Stimulated activated CD4-positive, alpha-beta T cell treated with anti-CD3 and anti-CD28 coated beads, TNF-alpha, amount 100 ng/mL, for 1 hour (primary cell): ENCODE measurements at places on chromosomes 11 and 22.

DNA sequence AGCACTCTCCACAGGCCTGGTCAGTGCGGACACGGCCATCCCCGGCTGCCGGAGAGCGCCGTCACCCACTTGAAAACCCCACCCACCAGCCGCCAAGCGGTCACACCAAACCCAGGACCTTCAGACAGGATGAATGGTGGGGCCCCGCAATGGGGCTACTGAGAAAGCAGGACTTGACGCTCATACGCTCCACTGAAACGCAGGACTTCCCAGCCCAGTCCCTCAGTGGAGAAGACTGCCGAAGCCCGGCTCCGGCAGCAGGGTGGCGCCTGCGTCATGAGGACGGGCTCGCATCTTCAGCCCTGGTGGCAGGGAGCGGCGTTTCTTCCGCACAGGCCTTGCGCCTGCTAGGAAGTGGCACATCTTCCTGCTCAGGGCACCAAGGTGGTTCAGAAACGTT is 15.3 kb upstream of the PHLDA2 start:
- DNase-seq, result no peak

GRCh38 chr22:50604256-50605001 is 3.8 kb downstream of the MAPK8IP2 start:
- DNase-seq, result no peak

DNA sequence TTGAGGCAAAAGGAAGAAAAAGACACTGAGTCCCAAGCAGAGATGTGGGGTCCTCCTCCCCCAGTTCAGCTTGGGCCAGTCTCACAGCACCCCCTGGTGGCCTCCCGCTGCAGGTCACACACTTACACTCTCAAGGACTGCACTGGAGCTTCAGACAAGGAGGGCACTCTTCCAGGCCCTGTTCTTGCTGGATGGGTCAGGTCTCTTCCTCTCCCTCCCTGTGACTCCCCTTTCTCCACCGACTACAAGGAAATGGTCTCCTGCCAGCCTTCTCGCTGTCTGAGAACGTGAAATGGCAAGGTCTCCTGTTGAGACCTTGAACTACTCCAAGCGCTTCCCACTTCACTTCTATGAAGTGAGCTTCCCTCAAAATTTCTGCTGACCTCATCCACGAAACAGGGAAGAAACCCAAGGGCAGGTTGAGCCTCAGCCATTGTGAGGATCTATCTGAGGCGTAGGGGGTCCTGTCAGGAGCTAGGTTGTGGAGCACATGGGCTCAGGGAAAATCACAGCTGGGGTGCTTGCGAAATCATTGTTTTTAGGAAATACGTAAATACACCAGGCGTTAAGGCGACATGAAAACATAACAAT is 11.2 kb upstream of the IGLL1 start:
- peak; percentile 6 for DNase-seq

GRCh38 chr11:65382804-65383368 is 440 bp upstream of the SLC25A45 start:
- no peak for DNase-seq

DNA sequence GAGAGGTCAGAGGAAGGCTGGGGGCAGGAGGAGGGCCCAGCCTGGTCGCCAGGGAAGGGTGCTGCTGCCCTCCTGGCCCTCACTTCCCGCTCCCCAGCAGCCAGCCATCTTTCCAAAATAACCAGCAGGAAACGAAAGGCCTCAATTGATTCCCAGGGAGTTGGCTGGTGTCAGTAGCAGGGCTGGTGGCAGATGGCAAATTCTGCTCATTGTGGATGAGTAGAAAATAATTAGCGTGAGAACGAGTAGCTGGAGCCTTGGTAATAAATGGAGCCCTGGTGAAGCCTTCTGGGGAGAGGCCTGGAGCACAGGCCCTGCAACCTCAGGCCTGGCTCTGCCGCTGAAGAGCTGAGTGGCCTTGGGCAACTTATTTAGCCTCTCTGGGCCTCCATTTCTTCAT is 31.3 kb downstream of the DAGLA start:
- no peak for DNase-seq

DNA sequence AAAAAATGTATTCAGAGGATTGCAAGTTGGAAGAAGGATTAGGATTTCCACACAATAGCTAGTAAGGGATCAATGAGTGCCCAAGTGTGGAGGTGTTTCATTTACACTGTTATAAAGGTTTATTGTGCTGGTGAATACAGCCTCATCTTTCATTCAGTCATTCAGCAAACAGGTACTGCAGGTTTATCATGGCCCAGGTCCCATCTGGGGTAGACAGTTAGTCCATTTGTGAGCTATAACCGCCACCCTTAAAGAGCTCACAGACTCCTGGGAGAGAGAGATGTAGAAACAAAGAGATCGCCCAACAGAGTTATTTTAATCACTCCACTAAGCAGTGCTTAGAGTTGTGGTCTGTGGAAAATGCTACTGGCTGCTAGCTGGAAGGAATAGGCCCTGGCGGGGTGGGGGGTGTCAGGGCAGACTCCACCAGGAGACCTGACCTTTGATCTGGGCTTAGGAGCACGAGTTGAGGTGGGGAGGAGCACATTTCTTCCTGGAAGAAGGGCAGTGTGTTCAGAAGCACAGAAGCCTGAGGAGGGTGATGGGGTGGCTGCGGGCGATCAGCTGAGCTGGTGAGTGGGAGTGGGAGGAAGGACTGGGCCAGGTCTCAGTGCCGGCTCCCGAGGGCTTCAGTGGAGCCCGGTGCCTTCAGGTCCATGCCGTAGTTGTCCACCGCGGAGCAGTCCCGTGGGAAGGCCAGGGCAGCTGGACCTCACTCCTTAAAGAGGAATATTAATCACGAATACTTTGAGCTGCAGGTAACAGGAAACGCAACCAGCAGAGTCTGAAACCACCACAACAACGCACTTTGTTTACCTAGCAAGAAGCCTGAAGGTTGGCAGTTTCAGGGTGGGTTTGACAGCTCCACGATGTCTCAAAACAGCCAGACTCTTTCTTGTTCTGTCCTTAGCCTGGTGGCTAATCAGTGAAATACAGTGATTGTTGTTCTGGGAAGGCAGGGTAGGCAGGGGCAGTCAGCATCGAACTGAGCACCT is 11.2 kb downstream of the TOM1 start:
- no peak for DNase-seq

DNA sequence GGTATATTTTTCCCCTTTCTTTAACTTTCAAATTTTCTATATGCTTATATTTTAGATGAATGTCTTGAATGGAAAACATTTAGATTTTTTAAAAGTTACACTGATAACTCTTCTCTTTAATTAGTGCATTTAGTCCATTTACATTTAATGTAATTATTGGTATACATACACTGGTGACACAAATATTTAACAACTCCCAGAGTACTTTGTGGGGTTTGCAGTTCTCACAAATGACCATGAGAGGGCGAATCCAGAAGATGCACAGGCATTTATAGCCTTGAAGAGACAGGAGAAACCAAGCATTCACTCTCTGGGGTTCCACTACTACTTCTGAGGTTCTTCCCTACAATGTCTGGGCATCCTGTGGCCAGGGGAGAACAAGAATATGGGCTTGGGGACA is 125.1 kb downstream of the TIMP3 start:
- DNase-seq, result no peak

DNA sequence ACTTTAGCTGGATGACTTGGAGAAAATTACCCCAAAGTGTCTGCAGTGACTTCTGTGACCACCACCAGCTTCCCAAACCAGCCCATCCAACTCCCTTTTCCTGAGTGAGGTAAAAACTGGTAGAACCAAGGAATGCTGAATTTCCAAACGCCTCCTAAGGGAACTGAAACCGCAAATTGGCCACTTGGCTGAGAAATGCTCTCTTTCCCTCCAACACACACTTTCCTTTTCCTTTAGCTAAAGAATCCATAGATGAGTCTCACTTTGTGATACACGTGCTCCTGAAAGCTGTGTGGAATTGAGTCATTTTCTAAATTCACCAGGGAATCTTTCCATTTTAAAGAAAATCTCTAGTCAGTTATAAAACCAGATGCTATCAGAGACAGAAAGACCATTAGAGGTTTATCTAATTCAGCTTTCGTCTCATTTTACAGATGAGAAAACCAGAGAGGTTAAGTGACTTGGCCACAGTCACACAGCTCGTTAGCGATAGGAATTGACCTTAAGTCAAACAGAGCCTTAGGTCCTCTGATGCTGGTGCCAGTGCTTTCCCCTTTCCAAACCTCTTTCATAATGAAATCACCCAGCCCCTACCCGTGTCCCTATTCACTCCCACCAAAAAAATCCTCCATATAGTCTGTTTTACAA is 137.2 kb downstream of the COMMD9 start:
- DNase-seq, result no peak

- DNase-seq, result peak; percentile 40
Observed at GRCh38 chr11:124865902-124866851, 945 bp downstream of the ROBO3 start.

DNA sequence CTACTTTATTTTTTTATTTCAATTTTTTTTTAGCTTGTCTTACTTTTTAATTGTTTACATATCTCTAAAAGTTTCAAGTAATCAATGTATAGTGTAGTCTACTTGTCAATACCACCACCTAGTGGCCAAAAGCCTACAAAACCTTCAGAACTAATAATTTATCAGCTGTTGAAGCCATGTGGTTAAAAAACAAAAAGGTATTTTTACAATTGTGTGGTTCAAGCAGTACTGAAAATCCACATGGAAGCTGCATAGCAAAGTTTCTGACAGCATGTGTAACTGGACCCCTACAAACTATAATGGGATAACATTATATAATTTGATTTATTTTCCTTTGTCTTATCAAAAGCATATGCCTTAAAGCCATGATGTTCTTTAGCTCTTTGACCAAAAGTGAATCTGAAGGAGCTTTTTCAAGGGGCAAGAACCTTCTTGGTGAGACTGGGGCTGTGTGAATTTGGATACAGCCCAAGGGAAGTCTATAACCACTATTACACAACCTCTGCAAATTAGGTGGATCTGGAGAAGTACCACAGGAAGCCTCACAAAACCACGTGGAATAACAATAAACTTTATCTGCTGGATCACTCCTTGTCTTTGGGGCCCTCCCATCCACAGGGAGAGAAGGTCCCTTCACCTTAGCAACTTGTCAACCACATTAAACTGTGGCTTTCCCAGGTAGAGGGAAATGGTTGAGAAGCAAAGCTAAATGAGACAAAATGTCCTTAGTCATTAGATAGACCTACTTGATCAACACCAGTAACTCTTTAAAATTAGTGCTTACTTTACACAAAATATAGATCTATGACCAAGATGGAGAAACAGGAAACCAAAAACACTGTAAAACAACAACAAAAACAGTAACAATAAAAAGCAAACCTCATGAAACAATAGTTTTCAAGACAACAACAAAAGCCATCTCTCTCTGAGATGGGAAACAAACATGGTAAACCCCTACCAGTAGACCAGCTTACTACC is 9.9 kb downstream of the NARS2 start:
- DNase-seq, result no peak

DNA sequence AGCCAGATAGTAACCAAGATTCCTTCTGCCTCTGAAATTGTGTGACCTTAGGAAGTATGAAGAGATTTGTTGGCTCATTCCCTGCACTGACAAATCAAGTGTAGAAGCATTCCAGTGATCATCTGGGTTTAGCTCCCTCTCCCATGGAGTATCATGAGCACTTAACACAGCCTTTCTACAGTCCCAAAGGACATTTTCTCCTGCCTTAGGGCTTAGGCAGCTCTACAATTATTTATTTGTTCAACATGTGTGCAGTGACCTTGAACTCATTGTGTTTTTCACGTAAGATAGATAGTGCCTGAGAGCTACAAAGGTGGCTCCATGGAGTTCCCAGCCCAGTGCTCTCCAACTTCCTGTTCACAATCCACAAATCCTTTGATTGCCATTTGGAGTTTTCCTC is 94.8 kb upstream of the FAT3 start:
- DNase-seq, result no peak

DNA sequence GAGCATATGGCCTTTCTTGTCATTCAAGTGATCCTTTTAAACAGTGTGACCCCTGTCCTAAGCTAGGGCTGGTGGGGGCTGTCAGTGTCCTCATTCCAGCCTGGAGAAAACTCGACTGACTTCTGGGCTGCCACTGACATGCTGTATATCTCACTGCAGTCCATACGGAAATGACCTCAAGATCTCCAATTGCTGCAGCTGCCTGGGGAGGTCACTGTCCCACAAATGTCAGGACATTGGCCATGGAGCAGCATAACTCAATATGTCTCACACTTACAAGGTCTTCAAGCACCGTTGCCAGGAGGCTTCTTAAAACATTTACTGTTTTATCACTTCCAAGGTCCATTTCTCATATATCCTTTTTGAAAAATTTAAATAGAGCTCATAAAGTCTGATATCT is 27.8 kb upstream of the CSNK2A3 start:
- no peak for DNase-seq

GRCh38 chr22:48884786-48885185 is 942.9 kb downstream of the BRD1 start:
- DNase-seq, result no peak

DNA sequence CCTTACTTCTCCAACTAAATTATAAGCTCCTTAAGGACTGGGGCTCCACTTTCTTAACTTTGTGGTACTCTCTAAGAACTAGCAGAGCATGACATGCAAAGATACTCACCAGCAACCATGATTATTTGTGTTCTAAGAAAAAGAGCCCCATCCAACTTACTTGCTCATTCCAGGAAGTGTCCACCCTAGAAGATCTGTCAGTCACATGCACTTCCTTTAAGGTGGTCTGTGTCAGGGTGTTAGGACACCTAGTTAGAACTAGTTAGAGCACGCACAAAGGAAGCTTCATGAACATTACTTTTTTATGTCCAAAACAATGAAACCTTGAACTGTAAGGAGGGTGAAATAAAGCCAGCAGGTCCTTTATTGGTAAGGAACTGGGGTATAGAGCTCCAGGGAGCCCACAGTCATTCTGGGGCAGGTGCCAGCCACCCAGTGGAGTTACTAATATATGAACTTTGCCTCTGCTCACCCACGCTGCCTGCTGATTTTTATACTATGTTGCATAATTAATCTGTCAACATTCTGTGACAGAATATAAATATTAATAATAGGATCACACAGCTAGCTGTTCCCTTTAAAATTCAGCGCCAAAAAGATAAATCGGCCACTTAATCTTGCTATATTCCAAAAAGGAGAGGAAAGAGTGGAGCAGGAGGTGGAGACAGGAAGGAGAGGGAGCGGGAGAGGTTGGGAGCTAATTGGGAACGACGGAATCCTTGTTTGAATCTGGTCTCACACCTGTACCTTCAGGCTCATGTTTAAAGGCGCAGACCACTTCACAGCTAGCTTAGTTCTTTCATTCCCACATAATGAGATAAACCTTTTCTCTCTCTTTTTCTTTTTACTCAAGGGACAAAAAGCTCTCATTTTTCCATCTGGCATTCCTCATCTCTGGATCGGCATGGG is 755.0 kb downstream of the OPCML start:
- DNase-seq, result no peak

DNA sequence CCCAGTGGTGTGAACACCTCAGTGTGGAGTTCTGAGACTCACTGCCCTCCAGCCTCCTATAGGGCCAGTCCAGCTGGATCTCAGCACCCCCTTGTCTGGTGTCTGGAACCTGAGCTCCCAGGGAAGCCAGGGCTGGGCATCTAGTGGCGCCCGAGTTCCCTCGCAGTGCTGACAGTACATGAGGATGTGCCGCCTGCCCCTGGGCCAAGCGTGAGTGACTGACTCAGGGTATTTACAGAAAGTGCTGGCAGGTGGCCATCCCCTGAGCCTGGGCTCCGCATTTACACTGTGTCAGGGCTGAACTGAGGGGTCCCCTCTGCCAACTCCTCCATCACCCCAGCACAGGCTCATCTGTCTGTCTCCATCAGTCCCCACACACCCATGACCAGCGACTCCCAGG is 185.3 kb downstream of the BRD1 start:
- no peak for DNase-seq

GRCh38 chr11:18427240-18427639 is 15.1 kb downstream of the LDHC start:
- no peak for DNase-seq

- DNase-seq, result no peak
Observed at GRCh38 chr22:27709919-27710675, 91.5 kb downstream of the MN1 start.
